ENCODE measurements at places on chromosomes 2 and 18.

DNA sequence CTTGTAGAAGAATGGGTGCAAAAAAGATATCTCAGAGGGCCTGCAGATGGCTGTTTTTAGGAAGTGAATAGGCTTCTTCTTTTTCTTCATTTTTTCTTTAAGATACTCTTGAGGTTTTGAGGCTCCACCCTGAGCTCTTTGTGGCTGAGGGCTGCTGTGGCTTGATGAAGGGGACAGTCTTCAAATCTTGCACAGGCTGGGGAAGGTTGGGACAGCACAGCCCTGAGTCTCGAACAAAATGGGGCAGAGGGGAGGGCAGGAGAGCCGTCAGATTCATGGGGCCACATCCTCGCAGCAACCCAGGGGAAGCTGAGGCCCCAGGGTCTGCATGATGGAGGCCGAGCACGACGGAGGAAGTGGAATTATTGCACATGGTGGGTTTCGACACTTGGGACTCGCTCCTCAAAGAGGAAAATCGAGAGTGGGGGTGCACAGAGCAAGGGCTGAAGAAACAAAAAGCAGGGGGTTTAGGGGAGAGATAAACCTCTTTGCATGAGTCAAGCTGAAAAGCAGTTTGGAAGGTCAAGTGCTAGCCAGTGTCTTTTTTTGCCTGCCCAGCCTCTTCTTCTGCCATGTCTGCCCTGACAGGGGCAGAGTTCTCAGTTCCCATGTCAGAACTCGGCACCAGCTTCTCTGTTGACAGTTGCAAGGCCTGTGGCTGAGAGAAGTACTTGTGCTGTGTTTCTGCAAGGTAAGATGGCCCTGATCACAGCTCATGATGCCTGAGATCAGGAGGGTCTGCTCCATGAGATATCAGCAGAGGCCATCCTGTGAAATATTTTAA, 19.5 kb downstream of the INPP4A start:
- no peak for DNase-seq

DNA sequence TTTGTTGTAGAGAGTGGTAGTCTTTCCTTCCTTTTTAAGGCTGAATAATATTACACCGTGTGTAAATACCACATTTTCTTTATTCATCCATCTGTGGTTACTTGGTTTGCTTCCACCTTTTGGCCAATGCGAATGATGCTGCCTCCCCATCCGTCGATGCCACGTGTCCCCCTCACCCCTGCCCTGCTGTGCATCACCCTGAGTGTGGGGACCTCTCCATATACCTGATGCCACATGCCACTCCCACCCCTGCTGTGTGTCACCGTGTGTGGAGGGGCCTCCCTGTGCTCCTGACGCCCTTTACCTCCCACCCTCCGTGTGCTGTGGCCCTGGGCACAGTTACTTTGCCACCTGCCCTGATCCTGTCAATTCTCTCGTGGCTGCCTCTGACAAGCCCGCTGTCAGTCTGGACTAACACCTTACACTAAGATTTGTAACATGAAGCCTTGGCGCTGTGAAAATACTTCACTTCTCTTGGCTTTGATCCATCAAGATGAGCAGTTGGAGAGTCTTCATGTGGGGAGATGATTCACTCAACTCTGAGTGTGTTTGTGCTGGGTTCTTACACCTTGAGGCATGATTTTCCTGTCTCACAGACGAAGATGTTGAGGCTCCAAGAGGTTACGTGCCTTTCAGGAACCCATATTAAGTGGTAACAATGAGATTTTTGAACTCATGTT, 234.0 kb downstream of the ZNF407 start:
- DNase-seq: no peak

DNA sequence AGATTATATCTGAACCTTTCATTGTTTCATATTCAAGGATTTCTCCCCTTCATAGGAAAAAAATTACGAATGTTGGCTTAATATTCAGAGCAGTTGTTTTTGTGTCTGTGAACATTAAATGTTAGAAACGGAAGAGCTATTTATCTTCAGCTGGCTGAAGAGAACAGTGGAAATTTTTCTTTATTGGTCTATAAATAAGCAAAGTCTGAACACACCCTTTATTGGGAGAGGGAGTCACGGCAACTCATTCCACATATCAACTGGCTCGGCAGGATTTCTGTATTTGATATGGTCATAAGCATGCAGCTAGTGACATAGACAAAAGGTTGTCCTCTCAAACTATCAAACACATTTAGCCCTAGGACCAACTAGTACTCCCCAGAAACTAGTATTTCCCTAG, 468.4 kb upstream of the HNRNPA3 start:
- DNase-seq: no peak

GRCh38 chr2:56211048-56211447, 27.3 kb downstream of the CCDC85A start:
- DNase-seq: no peak

DNA sequence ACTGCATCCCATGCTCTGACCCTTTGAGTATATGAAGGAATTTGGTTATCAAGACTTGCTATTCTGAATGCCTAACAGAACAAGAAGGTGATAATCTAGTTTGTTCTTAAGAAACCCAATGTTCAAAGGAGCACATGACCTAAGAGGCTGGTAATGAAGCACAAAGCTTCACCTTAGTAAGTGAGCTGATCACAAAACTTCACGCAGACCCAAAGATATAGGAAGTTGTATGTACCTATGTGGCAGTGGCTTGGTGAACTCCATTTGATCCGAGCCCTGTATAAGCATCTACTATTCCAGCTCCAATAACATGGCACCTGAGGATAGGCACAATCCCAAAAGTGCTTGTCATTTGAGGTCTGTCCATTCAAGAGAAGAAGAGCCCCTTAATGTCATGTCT, 78.6 kb downstream of the ANKRD44 start:
- no peak for DNase-seq

- peak; percentile 10 for DNase-seq
Measured at GRCh38 chr2:148926981-148927401, 52.0 kb downstream of the KIF5C start.

- DNase-seq: no peak
Measured at GRCh38 chr18:34097312-34097711, 127.4 kb downstream of the NOL4 start.

- no peak for DNase-seq
Measured at GRCh38 chr2:62452701-62453454, 53.1 kb downstream of the TMEM17 start.

- DNase-seq: peak; percentile 6
Measured at GRCh38 chr2:207768866-207769596, 675 bp downstream of the FZD5 start.

DNA sequence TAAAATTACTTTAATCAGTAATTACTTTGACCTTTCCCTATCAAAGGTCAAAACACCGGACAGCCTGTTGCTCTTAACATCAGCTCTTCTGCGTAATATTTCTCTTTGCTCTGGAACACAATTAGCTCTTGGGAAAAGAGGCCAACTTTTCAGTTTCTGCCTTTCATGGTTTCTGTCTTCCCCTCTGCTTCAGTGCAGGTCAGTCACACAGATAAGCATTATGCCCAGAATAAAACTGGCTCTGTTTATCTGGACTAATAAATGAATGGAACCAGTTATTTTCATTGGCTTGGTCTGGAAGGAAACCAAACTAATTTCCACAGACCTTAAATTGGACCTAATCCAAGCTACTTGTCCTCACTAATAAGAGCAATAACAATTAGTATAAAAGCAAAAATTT, 26.2 kb upstream of the GALNT3 start:
- no peak for DNase-seq

DNA sequence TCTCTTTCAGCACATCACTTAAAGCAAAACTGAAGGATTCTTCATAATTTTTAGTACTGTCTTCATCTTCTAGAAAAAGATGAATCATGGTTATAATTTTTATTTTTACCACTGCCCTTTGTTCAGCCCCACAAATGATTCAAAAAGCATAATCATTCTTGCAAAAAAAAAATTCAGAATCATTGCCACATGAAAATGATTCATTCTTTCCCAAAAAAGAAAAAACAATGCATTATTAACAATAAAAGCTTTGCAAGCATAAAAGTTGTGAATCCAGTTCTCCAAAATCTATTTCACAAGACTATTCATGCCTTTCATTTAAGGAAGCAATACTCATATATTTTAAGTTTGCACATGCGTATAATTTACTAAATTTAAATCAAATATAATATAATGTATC, 204.8 kb downstream of the RBM43 start:
- DNase-seq: no peak

GRCh38 chr18:24195296-24196053, 56.6 kb downstream of the CABYR start:
- DNase-seq: no peak

DNA sequence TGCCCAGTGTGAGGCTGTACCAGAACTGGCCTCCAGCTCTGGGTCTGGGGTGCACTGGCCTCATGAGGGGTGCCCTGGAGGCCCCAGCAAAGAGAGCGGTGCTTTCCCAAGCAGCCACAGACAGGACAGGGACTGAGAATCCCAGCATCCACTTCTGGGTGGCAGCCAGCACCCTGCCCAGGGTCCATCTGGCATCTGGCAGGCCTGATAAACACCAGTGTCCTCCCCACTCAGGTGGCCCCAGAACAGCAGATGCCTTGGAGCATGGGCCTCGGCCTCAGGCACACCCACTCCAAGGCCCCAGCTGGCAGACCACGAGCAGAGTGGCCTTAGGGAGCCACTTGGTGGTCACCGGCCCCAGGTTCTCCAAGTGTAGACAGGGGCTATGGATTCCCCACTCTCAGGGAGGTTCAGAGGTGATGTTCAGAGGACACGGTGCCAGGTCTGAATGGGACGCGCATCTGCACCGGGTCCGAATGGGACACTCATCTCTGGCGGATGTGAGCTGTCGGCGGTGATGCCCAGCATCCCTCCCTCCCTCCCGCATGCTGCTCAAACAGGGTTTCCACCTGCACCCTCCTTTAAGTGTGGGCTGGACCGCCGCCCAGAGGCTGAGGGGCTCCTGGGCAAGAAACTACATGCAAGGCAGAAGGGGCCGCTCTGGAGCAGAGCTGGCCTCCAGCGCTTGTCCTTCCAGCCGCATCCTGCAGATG, 82.2 kb upstream of the GPC1 start:
- no peak for DNase-seq

- DNase-seq: no peak
Measured at GRCh38 chr18:48721312-48721711, 182.5 kb downstream of the CTIF start.

DNA sequence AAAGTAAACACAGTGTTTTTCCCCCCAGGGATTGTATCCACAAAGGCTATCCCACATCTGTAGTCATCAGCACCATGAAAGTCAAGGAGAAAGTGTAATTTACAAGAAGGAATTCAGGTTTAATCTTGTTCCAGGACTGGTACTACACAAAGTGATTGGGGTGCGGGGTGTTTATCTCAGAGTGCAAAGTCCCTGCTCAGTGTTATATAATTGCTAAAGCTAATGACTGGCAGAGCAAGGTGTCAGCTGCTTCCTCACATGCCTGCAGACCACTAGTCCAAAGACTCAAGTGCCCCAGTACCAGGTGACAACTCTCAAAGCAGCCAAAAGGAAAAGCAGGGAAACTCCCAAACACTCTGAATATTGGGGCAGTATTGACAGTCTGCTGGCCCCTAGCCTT, 40.4 kb upstream of the PDCL3 start:
- no peak for DNase-seq

DNA sequence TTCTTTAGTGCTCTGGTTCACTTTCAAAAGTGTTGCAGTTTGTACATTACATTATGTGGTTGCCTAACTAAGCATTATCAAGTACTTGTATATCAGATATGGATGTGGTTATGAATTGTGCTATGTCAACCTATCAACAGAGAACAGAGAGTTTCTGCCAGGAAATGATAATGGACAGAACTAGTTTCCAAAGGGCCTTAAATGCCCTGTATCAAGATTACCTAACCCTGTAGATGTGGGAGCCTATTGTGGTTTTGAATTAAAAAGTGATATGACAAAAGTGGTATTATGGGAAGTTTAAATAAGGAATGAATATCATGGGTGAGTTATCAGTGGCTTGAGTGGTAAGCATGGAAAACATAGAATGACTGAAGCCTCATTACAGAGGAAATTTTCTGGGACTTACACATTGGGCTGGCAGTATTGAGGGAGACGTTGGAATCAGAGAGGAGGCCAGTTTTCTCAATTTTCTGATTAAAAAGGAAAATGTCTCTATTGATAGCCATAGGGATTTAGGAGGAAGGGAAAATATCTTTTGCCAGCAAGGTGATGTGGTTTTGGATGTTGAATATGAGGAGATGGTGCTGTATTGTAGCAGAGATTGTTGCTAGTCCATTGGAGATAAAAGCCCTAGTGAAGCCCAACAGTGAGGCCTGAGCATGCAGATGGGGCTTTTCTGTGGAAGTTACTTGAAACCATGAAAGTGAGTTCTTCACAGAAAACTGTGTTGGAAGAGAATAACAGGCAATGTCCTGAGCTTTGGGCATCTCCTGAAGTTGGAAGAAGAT, 140.7 kb downstream of the TTC27 start:
- no peak for DNase-seq

GRCh38 chr2:10759151-10759714, 37.8 kb downstream of the ATP6V1C2 start:
- no peak for DNase-seq

DNA sequence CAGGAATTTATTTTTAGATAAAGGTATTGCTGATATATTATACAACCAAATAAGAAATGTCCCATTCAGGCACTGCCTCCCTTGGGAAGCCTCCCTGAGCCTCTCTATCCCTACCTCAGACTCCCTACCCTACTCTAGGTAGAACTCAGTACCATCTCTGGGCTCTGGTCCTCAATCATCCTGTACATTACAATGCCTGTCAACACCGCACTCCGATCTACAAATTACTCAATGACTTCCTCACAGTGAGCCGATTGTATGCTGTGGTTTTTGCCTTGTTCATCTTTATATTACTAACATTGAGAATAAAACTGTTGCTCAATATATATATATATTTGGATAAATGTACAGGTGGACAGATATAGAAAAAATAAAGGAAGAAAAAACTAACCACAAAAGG, 207.5 kb downstream of the STK39 start:
- DNase-seq: no peak

- DNase-seq: no peak
Measured at GRCh38 chr2:121090088-121090715, 194.8 kb downstream of the TFCP2L1 start.

GRCh38 chr18:12659904-12660605, 2.1 kb upstream of the SPIRE1 start:
- DNase-seq: no peak

- no peak for DNase-seq
Measured at GRCh38 chr2:190804182-190804795, 76.3 kb upstream of the GLS start.

DNA sequence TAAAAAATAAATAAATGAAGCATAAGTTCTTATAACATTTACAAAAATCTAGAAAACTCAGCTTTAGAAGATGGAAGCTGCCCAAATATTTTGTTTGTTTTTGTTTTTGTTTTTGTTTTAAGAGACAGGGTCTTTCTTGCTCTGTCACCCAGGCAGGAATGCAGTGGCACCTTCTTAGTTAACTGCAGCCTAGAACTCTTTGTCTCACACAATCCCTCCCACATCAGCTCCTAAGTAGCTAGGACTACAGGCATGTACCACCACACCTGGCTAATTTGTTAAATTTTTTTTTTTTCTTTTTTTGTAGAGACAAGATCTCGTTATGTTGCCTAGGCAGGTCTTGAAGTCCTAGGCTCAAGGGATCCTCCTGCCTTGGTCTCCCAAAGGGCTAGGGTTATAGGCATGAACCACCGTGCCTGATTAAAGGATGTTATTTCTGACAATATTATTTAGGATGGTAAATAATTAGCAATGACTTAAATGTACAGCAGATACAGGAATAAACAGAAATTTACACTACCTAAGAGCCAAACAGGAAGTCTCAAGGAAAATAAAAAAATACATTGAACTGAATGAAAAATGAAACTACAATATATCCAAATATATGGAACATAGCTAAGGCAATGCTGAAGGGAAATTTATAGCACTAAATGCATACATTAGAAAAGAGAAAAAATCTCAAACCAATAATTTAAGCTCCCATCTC, 17.2 kb downstream of the SESTD1 start:
- no peak for DNase-seq
